ENCODE measurements at places on chromosomes 11 and 22. TPM values are rescaled to one million over a fixed set of nuclear protein-coding genes. Genes with fewer than 3 reads are reported as not detected.
A peak's percentile ranks its signal among the peaks of the same experiment; 100 is the strongest.

DNA sequence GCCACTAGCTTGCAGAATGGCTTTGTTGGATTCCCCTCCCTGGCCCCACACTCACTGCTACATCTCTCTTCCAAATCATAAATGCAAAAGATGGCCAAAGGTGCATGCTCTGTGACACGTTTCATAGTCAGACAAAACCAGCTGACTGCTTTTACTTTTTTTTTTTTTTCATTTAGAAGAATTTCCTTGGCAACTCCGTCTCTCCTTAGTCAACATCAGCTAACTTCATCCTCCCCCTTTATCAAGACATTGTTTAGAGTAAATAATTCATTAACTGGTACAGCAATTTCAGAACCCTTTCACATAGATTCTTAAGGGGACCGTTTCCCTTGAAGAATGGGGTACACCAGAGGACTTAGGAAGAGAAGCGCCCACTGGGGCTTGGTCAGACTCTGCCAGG, 16.0 kb downstream of the KCNQ1OT1 start:
- H3K4me3 ChIP-seq, result no peak overlapping the region
- H3K36me3 ChIP-seq, result no peaks in the 10 kb centered on the region
- no peak for DNase-seq
- no peaks in the 10 kb centered on the region for H3K27me3 ChIP-seq
- no peaks in the 10 kb centered on the region for H3K4me1 ChIP-seq

GRCh38 chr22:25845985-25846745, 104.2 kb downstream of the MYO18B start:
- H3K27ac ChIP-seq, result no peak overlapping the region
- H3K36me3 ChIP-seq, result no peaks in the 10 kb centered on the region
- peak; percentile 7 for DNase-seq

GRCh38 chr11:78022397-78023396, at the start of gene KCTD14:
Gene KCTD14, minus strand, starts transcription at chr11:78023276. Its CDS starts 27 bp downstream, at chr11:78023249.
- no peak within 1 kb of the TSS for H3K4me3 ChIP-seq
- H3K4me1 ChIP-seq, result no peaks in the 10 kb centered on the region
- no peak for DNase-seq
- no peaks in the 10 kb centered on the region for H3K36me3 ChIP-seq
- H3K27ac ChIP-seq, result no peak within 1 kb of the TSS
- H3K27me3 ChIP-seq, result peaks cover 5% of the 10 kb centered on the region

DNA sequence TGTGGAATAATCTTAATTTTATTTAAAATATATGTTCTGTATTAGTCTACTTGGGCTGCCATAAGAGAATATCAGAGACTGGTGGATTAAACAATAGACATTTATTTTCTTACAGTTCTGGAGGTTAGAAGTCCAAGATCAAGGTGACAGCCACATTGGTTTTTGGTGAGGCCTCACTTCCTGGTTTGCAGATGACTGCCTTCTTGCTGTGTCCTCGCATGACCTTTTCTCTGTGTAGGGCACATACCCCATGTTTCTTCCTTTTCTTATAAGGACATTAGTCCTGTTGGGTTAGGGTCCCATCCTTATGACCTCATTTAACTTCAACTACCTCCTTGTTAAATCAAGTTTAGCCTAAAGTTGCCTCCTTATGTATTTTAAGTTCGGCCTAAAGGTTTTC, 202.7 kb upstream of the MPPED2 start:
- no peaks in the 10 kb centered on the region for H3K4me1 ChIP-seq
- no peaks in the 10 kb centered on the region for H3K27me3 ChIP-seq
- H3K36me3 ChIP-seq, result no peaks in the 10 kb centered on the region
- no peak for DNase-seq

DNA sequence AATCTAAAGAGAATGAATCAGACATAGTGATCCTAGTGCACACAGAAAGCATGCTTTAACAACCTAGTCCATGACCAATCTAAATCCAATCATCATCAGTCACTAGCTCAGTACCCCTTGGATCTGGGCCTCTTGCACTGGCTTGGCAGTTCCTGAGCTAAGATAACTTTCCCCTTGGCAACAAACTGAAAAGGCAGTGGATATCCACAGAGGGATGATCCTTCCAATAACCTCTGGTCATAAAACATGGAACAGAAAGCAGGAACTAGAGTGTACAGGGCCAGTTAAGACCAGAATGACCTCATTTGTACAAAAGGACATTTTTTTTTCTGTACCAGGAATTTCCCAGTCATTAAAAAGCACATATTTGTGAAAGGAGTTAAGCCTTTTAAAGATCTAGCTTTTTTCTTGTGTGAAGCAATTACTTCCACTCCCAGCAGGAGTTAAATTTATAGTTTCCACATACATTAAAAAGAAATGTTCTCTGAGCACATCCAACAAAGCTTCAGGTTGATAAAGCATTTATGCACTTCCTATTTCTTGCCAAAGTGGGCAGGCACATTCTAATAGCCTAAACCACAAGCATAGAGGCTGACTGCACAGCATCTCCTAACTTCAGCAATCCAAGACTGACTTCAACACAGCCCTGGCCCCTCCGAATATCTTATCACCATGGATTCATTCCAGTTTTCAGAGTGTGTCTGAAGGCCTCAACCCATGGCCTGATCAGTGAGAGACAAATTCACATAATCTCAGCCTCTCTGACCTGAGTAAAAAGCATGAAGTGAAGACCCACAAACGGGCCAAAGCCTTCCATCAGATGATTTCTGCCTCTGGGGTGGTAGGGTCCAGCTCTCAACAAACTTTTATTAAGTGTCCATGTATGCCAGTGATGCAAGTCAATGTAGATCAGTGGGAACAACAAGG, 29.9 kb downstream of the GUCY1A2 start:
- H3K4me3 ChIP-seq, result no peak overlapping the region
- no peaks in the 10 kb centered on the region for H3K27me3 ChIP-seq
- H3K4me1 ChIP-seq, result no peaks in the 10 kb centered on the region
- DNase-seq, result no peak
- no peaks in the 10 kb centered on the region for H3K36me3 ChIP-seq

DNA sequence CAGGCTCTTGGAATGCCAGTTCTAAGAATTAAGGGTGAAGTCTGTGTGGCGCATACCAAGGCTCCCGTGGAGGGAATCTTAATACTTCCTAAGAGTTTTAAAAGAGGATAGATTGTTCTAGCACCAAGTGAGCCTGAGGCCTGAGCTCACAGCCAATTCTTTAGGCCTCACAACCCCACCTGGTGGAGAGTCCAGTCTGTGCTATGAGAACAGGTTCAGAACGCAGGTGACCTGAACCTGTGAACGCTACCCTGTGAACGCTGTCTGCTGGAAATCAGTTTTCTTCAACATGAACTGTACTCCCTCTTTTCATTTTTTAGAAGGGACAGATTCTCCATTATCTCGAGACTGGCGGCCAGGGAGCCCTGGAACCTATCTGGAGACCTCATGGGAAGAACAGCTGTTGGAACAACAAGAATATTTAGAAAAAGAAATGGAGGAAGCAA, 43.2 kb upstream of the DLAT start:
- H3K4me3 ChIP-seq, result no peak overlapping the region
- peak; percentile 19 for DNase-seq
- H3K27ac ChIP-seq, result no peak overlapping the region
- no peaks in the 10 kb centered on the region for H3K36me3 ChIP-seq
- peaks cover 8% of the 10 kb centered on the region for H3K4me1 ChIP-seq

GRCh38 chr11:19365743-19366410, 125.1 kb upstream of the E2F8 start:
- DNase-seq, result no peak
- H3K4me1 ChIP-seq, result no peaks in the 10 kb centered on the region
- H3K36me3 ChIP-seq, result no peaks in the 10 kb centered on the region
- H3K27me3 ChIP-seq, result peaks cover 3% of the 10 kb centered on the region
- H3K4me3 ChIP-seq, result no peak overlapping the region

GRCh38 chr11:11349870-11350337, 3.1 kb downstream of the CSNK2A3 start:
- no peak overlapping the region for H3K4me3 ChIP-seq
- H3K4me1 ChIP-seq, result no peaks in the 10 kb centered on the region
- no peak for DNase-seq
- no peak overlapping the region for H3K27ac ChIP-seq

- H3K4me1 ChIP-seq, result no peaks in the 10 kb centered on the region
- H3K27me3 ChIP-seq, result no peaks in the 10 kb centered on the region
- no peak overlapping the region for H3K27ac ChIP-seq
- no peaks in the 10 kb centered on the region for H3K36me3 ChIP-seq
- no peak for DNase-seq
These were observed 935.7 kb downstream of the BRD1 start for GRCh38 chr22:48891688-48892577.

- H3K27ac ChIP-seq, result no peak overlapping the region
- H3K4me1 ChIP-seq, result no peaks in the 10 kb centered on the region
These were observed 480.0 kb upstream of the CADM1 start for GRCh38 chr11:115984228-115984627.

DNA sequence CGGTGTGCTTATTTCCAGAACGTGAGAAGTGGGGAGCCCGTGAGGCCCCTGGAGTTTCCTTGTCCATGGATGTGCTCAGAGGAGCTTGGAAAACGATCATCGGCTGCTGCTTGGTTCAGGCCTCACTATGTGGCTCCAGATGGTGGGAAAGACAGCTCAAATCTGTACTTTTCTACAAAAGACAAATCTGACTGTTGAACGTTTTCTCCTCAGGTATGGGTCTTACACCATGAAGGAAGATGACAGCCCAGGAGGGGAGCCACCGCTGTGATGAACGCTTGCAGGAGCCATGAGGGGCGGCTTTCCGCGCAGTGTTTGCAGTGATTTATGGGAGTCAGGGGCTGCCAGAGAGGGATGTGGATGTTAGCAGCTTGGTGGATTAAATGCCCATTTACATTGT, 109.4 kb upstream of the E2F8 start:
- H3K4me3 ChIP-seq, result no peak overlapping the region
- no peak overlapping the region for H3K27ac ChIP-seq
- H3K36me3 ChIP-seq, result no peaks in the 10 kb centered on the region
- peaks cover 15% of the 10 kb centered on the region for H3K27me3 ChIP-seq

- no peak overlapping the region for H3K4me3 ChIP-seq
- H3K27me3 ChIP-seq, result peaks cover 11% of the 10 kb centered on the region
- H3K4me1 ChIP-seq, result no peaks in the 10 kb centered on the region
- DNase-seq, result no peak
- H3K27ac ChIP-seq, result no peak overlapping the region
- H3K36me3 ChIP-seq, result no peaks in the 10 kb centered on the region
These were observed 19.1 kb downstream of the CCDC83 start for GRCh38 chr11:85874265-85874664.

DNA sequence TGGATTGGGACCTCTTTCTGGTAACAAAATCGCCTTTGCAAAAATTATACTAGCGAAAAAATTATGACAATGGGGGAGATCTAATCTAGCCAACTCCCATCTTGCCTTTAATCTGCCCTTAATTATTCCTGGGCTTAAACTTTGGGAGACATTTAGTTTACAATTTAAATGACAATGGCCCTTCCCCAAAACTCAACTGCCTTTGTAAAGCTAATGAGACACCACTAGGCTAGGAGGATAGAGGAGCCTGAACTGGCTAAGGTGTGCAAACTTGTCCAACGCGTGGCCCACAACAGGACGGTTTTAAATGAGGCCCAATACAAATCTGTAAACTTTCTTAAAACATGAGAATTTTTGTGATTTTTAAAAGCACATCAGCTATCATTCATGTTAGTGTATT, 67.3 kb downstream of the RSF1 start:
- H3K27ac ChIP-seq, result no peak overlapping the region
- H3K27me3 ChIP-seq, result no peaks in the 10 kb centered on the region
- no peak for DNase-seq
- peaks cover 23% of the 10 kb centered on the region for H3K36me3 ChIP-seq

DNA sequence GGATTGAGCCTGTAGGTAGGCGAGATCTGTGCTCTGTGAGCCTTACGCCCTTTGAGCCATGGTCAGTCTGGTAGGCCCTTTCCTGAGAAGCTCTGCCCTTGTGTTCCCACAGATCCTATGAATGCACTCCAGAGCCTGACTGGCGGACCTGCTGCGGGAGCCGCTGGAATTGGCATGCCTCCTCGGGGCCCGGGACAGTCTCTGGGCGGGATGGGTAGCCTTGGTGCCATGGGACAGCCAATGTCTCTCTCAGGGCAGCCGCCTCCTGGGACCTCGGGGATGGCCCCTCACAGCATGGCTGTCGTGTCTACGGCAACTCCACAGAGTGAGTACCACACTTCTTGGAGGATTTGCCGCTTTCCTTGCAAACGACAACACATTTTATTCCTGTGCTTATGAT, 47.4 kb downstream of the MED15 start:
- peaks cover 48% of the 10 kb centered on the region for H3K36me3 ChIP-seq
- H3K27ac ChIP-seq, result no peak overlapping the region
- H3K4me3 ChIP-seq, result peak overlapping the region; percentile 16
- H3K27me3 ChIP-seq, result no peaks in the 10 kb centered on the region

- H3K36me3 ChIP-seq, result no peaks in the 10 kb centered on the region
- peaks cover 19% of the 10 kb centered on the region for H3K4me1 ChIP-seq
- no peaks in the 10 kb centered on the region for H3K27me3 ChIP-seq
- DNase-seq, result peak; percentile 64
- H3K27ac ChIP-seq, result no peak overlapping the region
These were observed 24.2 kb upstream of the TMEM123 start for GRCh38 chr11:102476812-102477211.

DNA sequence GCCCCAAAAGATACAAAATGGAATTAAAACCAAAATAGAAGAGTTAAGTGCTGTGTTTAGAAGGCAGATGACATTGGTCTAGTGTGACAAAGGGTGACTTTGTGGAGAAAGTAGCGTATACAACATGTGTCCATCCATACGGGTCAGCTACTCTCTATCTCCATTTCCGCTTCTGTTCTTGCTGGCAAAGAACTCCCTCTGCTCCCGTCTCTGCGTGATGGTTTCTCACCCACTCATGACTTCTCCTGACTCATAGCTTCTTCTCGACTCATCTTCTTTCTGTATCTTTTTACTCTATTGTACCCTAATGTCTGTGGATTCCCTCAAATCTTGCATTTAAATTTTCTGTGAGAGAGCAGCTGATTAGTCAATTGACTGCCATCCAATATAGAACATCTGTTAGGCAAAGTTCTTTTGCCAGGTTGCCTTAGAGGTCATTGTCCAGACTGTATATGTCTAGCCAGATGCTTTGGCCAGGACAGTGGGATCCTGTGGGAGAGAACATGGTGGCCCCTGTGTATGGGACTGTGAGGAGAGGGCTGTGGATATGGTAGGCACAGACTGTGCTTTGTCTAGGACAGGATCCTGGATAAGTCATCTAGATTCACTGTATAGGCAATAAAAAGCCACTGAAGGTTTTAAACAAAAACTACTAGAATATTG, 28.4 kb downstream of the MMP13 start:
- no peaks in the 10 kb centered on the region for H3K4me1 ChIP-seq
- H3K4me3 ChIP-seq, result no peak overlapping the region
- DNase-seq, result no peak
- H3K27ac ChIP-seq, result no peak overlapping the region

GRCh38 chr11:73288873-73289707, 17.0 kb downstream of the P2RY6 start:
- no peaks in the 10 kb centered on the region for H3K36me3 ChIP-seq
- DNase-seq, result peak; percentile 13
- no peak overlapping the region for H3K27ac ChIP-seq
- no peaks in the 10 kb centered on the region for H3K27me3 ChIP-seq

GRCh38 chr11:22163394-22163797, 29.5 kb upstream of the ANO5 start:
- no peaks in the 10 kb centered on the region for H3K36me3 ChIP-seq
- H3K27ac ChIP-seq, result no peak overlapping the region
- H3K4me3 ChIP-seq, result no peak overlapping the region

GRCh38 chr22:38940811-38941384, 16.5 kb upstream of the APOBEC3A start:
- H3K4me3 ChIP-seq, result peak overlapping the region; percentile 67
- no peak for DNase-seq
- H3K36me3 ChIP-seq, result no peaks in the 10 kb centered on the region
- H3K27me3 ChIP-seq, result peaks cover 7% of the 10 kb centered on the region
- H3K27ac ChIP-seq, result no peak overlapping the region
- H3K4me1 ChIP-seq, result peaks cover 9% of the 10 kb centered on the region

Gene OR52A1
- total RNA-seq, result not detected

Gene PIWIL4
- total RNA-seq, result 1.3 TPM

Gene APOL5
- not detected for total RNA-seq

Gene CHRM1
- not detected for total RNA-seq

All from CD4-positive, CD25-positive, alpha-beta regulatory T cell (primary cell).